ENCODE measurements at places on chromosomes 3 and 15. TPM values are rescaled to one million over a fixed set of nuclear protein-coding genes. Genes with fewer than 3 reads are reported as not detected.

The EPHA3 gene
- polyA plus RNA-seq, result not detected

The PLSCR2 gene
- polyA plus RNA-seq, result not detected

The CXCR6 gene
- 8.5 TPM for polyA plus RNA-seq

The PRR23E gene
- polyA plus RNA-seq, result not detected

The STARD5 gene
- polyA plus RNA-seq, result 1.7 TPM

The FOXB1 gene
- not detected for polyA plus RNA-seq

The GOLGA6L1 gene
- polyA plus RNA-seq, result not detected

The NAALADL2 gene
- 0.10 TPM for polyA plus RNA-seq

The CCDC39 gene
- not detected for polyA plus RNA-seq

The HIGD2B gene
- not detected for polyA plus RNA-seq

The FETUB gene
- polyA plus RNA-seq, result not detected

The IQCF5 gene
- polyA plus RNA-seq, result not detected

- no peaks in the 10 kb centered on the region for H3K36me3 ChIP-seq
- H3K27me3 ChIP-seq, result peaks cover 39% of the 10 kb centered on the region
- H3K4me3 ChIP-seq, result peak overlapping the region; percentile 86
- peaks cover 35% of the 10 kb centered on the region for H3K4me1 ChIP-seq
- no peak overlapping the region for H3K27ac ChIP-seq
Observed at GRCh38 chr15:90665288-90666134, 51.6 kb upstream of the BLM start.

GRCh38 chr15:72967397-72967796 is 84.9 kb upstream of the NEO1 start:
- H3K27ac ChIP-seq, result peak overlapping the region; percentile 96
- H3K27me3 ChIP-seq, result peaks cover 3% of the 10 kb centered on the region
- H3K4me3 ChIP-seq, result peak overlapping the region; percentile 72
- peak; percentile 61 for DNase-seq

DNA sequence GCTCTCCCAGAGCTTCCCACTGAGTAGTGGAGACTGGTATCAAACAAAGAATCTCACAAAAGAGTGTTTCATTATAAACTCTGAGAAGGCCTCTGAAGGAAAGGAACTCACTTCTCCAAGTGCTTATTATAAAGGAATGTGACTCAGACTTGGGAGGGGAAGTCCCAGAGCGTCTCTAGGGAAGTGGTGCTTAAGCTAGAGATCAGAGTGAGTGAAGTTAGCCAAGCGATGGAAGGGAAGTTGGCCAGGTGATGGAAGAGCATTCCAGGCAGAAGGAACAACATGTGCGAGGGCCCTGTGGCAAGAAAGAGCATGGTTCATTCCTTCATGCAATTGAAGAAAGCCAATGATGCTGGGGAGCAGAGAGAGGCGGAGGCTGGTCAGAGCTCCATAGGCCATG is 2.3 kb downstream of the XYLB start:
- DNase-seq, result no peak
- H3K4me1 ChIP-seq, result peaks cover 6% of the 10 kb centered on the region
- no peak overlapping the region for H3K27ac ChIP-seq
- H3K27me3 ChIP-seq, result no peaks in the 10 kb centered on the region
- no peak overlapping the region for H3K4me3 ChIP-seq

GRCh38 chr3:195666-196065 is 897 bp upstream of the CHL1 start:
- peaks cover 15% of the 10 kb centered on the region for H3K27me3 ChIP-seq
- H3K27ac ChIP-seq, result no peak overlapping the region
- DNase-seq, result no peak
- H3K4me1 ChIP-seq, result peaks cover 6% of the 10 kb centered on the region

GRCh38 chr3:177479630-177480029 is 282.3 kb upstream of the TBL1XR1 start:
- no peaks in the 10 kb centered on the region for H3K27me3 ChIP-seq
- H3K4me3 ChIP-seq, result no peak overlapping the region
- no peaks in the 10 kb centered on the region for H3K4me1 ChIP-seq
- DNase-seq, result no peak

- no peaks in the 10 kb centered on the region for H3K4me1 ChIP-seq
- no peaks in the 10 kb centered on the region for H3K36me3 ChIP-seq
- H3K4me3 ChIP-seq, result no peak overlapping the region
- no peak for DNase-seq
Observed at GRCh38 chr15:80828796-80829195, 49.6 kb downstream of the CEMIP start.

GRCh38 chr3:45583021-45583851 is 11.3 kb upstream of the LIMD1 start:
- H3K27me3 ChIP-seq, result peaks cover 2% of the 10 kb centered on the region
- H3K4me1 ChIP-seq, result peaks cover 5% of the 10 kb centered on the region
- H3K36me3 ChIP-seq, result no peaks in the 10 kb centered on the region
- no peak overlapping the region for H3K4me3 ChIP-seq
- no peak overlapping the region for H3K27ac ChIP-seq
- DNase-seq, result no peak

DNA sequence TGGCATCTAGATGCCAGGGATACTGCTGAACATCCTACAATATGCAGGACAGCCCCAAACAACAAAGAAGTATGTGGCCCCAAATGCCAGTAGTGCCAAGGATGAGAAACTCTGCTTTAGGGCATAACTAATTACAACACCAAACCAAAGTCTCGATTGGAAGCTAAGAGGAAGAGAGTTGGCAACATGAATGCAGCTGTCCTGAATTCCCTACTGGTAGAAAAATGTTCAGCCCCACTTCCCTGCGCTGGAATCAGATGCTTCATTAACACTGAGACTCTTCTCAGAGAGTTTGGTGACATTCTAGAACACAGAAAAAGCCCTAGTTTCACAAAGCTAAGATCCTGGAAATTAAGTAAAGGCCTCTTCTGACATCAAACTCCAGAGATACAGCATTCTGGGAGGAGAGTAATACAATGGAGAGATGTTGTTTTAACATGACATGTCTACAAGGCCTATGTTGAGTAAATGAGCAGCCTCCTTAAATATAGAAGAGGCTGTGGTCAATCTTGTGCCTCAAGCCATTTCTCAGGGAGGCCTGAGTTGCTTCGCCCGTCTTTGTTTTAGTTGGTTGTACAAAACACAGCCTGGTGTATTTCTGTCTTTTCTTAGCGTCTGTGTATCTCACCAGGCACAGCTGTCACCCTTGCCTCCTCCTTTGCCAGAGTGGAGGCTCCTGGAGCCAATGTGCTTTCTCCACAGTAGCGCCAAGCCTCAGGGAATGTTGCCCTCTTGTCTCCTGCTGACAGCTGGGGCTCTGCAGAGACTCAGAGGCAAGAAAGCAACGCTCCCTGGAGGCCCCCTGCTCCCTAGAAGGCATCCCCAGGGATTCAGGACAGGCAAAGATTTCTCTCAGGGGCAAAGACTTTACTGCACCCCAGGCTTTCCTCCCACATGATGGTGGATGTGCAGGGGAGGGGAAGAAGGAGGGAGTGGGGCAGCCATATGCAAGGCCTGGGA is 25.1 kb upstream of the CTNNB1 start:
- H3K4me3 ChIP-seq, result no peak overlapping the region
- H3K27ac ChIP-seq, result no peak overlapping the region
- no peaks in the 10 kb centered on the region for H3K36me3 ChIP-seq
- peaks cover 5% of the 10 kb centered on the region for H3K27me3 ChIP-seq
- no peak for DNase-seq

- no peaks in the 10 kb centered on the region for H3K27me3 ChIP-seq
- no peaks in the 10 kb centered on the region for H3K36me3 ChIP-seq
- peak overlapping the region; percentile 55 for H3K4me3 ChIP-seq
Observed at GRCh38 chr3:111695636-111696117, 100.5 kb upstream of the ZBED2 start.

GRCh38 chr3:173920386-173920785 is 522.8 kb downstream of the NLGN1 start:
- H3K36me3 ChIP-seq, result no peaks in the 10 kb centered on the region
- H3K27me3 ChIP-seq, result no peaks in the 10 kb centered on the region
- H3K4me1 ChIP-seq, result no peaks in the 10 kb centered on the region
- no peak overlapping the region for H3K4me3 ChIP-seq
- DNase-seq, result no peak

DNA sequence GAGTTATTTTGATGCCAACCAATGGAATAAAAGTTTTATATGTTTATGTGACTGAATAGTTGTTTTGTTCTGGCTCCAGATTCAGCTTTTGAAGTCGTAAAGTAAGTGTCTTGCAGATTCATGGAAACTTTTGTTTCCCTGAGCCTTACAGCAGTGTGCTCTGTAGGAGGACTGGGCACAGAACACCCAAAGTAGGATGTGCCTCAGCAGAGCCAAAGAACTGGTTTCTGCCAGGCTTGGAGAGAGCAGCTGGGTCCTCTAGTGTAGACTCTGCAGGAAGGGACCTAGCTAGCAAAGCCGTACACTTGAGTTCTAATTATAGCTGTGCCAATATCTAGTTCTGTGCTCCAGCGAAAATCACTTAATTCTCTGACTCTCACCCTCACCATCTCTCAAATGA is 261.2 kb upstream of the DNAJC19 start:
- H3K27me3 ChIP-seq, result peaks cover 2% of the 10 kb centered on the region
- H3K4me1 ChIP-seq, result no peaks in the 10 kb centered on the region
- no peak overlapping the region for H3K4me3 ChIP-seq
- no peak for DNase-seq

DNA sequence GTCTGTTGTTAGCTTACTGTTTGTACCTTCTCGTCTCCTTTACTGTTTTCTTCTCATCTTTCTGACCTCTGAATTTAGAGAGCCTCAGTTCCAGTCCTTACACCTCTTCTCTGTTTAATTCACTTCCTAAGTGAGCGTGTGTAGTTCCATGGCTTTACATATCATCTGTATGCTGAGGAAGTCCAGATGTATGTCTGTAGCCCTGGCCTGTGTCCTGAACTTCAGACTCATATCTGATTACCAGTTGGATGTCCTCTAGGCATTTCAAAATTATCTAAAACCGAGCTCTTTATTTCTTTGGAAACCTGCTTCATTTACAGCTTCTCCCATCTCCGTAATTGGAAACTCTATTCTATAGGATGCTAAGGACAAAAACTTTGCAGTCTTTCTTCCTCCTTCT is 75.8 kb downstream of the MAP2K5 start:
- H3K27ac ChIP-seq, result no peak overlapping the region
- H3K4me3 ChIP-seq, result no peak overlapping the region
- H3K36me3 ChIP-seq, result peaks cover 11% of the 10 kb centered on the region
- DNase-seq, result no peak
- H3K27me3 ChIP-seq, result no peaks in the 10 kb centered on the region
- H3K4me1 ChIP-seq, result no peaks in the 10 kb centered on the region

GRCh38 chr15:31273258-31273941 is 53.2 kb upstream of the KLF13 start:
- no peaks in the 10 kb centered on the region for H3K36me3 ChIP-seq
- no peak overlapping the region for H3K27ac ChIP-seq
- no peak for DNase-seq
- H3K4me1 ChIP-seq, result no peaks in the 10 kb centered on the region
- H3K27me3 ChIP-seq, result no peaks in the 10 kb centered on the region
- H3K4me3 ChIP-seq, result no peak overlapping the region

GRCh38 chr3:39180183-39180545 is 12.2 kb downstream of the XIRP1 start:
- peak overlapping the region; percentile 82 for H3K4me3 ChIP-seq
- no peak for DNase-seq
- peak overlapping the region; percentile 88 for H3K27ac ChIP-seq
- H3K36me3 ChIP-seq, result no peaks in the 10 kb centered on the region
- peaks cover 4% of the 10 kb centered on the region for H3K27me3 ChIP-seq

GRCh38 chr15:40313531-40314398 is 6.0 kb upstream of the PLCB2 start:
- H3K4me1 ChIP-seq, result peaks cover 70% of the 10 kb centered on the region
- peaks cover 3% of the 10 kb centered on the region for H3K27me3 ChIP-seq
- peak overlapping the region; percentile 82 for H3K4me3 ChIP-seq
- peak; percentile 75 for DNase-seq
- no peaks in the 10 kb centered on the region for H3K36me3 ChIP-seq
- H3K27ac ChIP-seq, result peak overlapping the region; percentile 97

DNA sequence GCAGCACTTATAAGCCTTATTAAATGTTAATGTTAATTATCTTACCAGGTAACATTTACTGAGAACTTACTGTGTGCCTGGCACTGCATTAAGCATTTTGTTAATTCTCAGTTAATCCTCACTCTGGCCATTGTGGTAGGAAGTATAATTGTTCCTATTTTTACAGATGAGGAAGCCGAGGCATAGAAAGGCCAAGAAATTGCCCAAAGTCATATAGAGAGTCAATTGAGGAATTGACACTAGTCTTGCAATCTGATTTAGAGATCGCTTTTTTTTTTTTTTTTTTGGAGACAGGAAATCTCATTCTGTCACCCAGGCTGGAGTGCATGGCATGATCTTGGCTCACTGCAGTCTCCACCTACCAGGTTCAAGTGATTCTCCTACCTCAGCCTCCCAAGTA is 132.6 kb upstream of the PROK2 start:
- peaks cover 3% of the 10 kb centered on the region for H3K27me3 ChIP-seq
- H3K4me3 ChIP-seq, result no peak overlapping the region
- H3K27ac ChIP-seq, result no peak overlapping the region
- H3K4me1 ChIP-seq, result no peaks in the 10 kb centered on the region
- H3K36me3 ChIP-seq, result no peaks in the 10 kb centered on the region
- DNase-seq, result no peak

- no peaks in the 10 kb centered on the region for H3K27me3 ChIP-seq
- H3K4me1 ChIP-seq, result no peaks in the 10 kb centered on the region
- DNase-seq, result no peak
- no peaks in the 10 kb centered on the region for H3K36me3 ChIP-seq
Observed at GRCh38 chr3:176916777-176917176, 280.5 kb downstream of the TBL1XR1 start.

DNA sequence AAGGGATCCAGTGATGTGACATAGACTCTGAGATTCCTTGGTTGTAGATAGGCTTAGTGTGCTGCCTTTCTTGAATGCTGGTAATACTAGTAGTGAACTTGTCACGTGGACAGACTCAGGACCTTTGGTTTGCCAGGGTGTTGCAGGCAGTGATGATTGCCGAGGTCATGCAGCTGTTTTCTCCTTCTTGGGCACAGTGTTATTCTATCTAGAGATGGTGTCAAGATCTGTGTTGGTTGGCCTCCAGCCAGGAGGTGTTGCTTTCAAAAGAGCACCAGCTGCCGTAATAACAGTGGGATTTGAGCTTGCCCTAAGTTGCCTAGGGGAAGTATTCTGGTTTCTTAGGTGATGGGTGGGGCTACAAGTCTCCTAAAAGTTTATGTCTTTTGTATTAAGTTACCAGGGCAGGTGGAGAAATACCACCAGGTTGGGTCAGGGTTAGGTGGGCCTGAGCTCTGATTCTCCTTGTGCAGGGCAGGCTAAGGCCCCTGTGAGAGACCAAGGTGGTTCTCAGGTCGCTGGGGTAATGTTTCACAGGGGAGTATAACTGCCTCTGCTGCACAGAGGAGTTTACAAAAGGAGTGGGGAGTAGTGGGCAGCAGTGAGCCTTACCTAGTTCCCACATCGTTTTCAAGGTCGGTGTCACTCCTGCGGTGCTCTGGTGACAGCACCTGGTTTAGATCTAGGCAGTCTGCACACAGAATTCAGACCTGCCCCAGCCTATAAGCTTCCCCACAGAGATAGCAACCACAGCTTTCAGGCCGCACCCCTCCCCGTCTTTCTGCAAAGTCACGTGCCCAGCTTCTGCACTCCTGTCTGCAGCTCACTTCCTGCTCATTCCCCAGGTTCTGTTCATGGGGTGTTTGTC is 350.3 kb downstream of the DOCK3 start:
- peak overlapping the region; percentile 76 for H3K4me3 ChIP-seq
- H3K4me1 ChIP-seq, result peaks cover 58% of the 10 kb centered on the region
- peaks cover 9% of the 10 kb centered on the region for H3K36me3 ChIP-seq
- peaks cover 8% of the 10 kb centered on the region for H3K27me3 ChIP-seq
- peak overlapping the region; percentile 96 for H3K27ac ChIP-seq
- DNase-seq, result peak; percentile 92

All from immature natural killer cell (primary cell).